ENCODE measurements at places on chromosomes 2 and 18.
A peak's percentile ranks its signal among the peaks of the same experiment; 100 is the strongest.

DNA sequence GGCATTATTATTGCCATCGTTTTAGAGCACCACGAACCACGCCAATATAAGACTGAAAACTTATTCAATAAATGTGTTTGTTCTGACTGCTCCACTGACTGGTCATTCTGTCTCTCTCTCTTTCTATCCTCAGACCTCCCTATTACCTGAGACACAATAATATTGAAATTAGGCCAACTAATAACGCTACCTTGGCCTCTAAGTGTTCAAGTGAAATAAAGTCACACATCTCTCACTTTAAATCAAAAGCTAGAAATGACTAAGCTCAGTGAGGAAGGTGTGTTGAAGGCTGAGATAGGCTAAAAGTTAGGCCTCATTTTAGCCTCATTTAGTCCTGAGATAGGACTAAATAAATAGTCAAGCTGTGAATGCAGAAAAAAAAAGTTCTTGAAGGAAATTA lies 38.8 kb downstream of the G6PC2 start:
- no peak for DNase-seq

GRCh38 chr2:226583715-226584114 lies 215.9 kb downstream of the IRS1 start:
- DNase-seq = peak; percentile 77

GRCh38 chr18:57150828-57151227 lies 3.9 kb downstream of the BOD1L2 start:
- DNase-seq = no peak

GRCh38 chr2:168731616-168732015 lies 70.8 kb upstream of the NOSTRIN start:
- DNase-seq = no peak

- DNase-seq = peak; percentile 30
Observed at GRCh38 chr2:52414561-52415295, 1352.9 kb upstream of the CHAC2 start.

DNA sequence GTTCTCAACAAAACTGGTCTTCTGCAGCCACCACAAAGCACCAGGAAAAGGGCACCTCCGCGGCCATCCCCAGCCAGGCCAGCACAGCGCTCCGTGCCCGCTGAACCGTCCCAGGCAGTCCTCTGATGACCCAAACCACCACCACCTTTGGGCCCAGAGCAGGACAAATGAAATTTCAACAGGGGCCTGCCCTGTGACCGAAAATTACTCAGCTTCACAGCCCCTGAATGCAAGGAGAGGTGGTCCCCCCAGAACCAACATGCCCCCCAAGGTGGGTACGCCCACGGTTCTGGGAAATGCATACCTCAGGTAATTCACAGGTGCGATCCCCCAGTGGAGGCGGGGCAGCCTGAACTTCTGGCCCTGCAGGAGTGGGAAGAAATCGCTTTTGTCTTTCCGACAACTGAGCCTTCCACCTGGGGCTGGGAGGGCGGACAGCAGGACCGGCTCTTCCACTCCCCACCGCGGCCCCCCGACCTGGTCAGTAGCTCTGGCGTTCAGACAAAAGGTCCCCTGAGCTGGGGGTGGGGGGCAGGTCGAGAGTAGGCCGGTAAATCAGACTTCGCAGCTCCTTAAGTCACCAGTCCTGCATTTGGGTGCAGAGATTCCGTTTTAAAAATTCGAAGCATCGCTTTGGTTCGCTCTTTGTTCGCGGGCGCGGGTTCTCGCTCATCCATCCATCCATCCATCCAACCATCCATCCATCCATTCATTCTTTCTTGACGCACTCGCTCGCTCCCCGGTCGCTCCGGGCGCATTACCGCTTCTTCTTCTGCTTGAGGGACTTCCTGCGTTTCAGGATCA lies 1.4 kb downstream of the ARL4C start:
- peak; percentile 33 for DNase-seq

DNA sequence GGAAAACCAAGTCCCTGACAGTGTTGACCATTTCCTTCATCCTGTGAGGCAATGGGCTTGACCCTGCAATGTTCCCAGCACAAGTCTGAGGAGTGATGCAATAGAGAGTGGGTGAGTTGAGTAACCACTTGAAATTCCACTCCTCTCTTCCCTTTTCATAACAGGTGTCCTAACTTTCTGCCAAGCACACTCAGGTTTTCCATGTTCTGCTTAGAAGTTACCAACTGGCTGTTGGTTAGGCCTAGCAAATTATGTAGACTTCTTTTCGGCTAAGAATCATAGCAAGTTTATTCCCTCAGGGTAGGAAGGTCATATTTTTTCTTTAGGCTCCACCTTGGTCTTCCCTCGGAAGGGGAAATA lies 11.5 kb downstream of the GNLY start:
- DNase-seq = peak; percentile 85

DNA sequence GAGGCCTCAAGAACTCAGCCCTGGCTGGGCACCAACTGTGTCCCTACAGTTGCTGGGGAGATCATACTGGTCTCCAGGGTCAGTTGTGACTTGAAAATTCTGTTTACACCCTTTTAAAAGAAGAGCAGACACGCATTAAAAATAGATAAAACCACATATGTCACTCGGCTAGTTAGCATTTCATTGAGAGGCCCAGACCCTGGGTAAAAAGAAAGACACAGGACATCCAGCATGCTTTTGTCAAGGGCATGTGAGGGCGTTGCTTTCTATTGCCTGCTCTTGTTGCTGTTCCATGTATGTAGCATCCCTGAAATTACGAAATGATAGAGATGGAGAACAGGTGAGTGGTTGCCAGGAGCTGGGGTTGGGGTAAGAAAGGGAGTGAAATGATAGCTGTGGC lies 94.3 kb downstream of the SEPTIN10 start:
- no peak for DNase-seq

- no peak for DNase-seq
Observed at GRCh38 chr2:188966728-188967440, 7.3 kb upstream of the COL3A1 start.

DNA sequence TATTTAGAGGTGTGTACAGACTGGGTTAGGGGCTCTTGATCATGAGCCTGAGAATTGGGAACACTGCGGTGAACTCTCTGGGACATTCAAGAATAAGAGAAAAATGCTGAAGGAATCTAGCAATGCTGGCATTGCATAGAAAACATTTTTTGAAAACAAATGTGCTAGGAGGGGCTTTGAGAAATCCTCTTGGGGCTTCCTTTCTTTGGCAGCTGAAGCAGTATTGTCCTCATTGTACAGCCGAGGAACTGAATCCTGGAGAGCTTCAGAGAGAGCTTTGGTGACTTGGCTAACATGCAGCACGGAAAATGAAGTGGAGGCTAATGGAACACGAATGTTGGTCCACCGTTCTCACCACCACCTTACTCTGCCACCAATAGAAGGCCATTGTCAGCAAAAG lies 107.3 kb upstream of the EFEMP1 start:
- no peak for DNase-seq

- DNase-seq = no peak
Observed at GRCh38 chr2:7084601-7085000, 167.4 kb downstream of the RNF144A start.

- DNase-seq = peak; percentile 49
Observed at GRCh38 chr2:85324639-85325465, 2.9 kb downstream of the TGOLN2 start.

DNA sequence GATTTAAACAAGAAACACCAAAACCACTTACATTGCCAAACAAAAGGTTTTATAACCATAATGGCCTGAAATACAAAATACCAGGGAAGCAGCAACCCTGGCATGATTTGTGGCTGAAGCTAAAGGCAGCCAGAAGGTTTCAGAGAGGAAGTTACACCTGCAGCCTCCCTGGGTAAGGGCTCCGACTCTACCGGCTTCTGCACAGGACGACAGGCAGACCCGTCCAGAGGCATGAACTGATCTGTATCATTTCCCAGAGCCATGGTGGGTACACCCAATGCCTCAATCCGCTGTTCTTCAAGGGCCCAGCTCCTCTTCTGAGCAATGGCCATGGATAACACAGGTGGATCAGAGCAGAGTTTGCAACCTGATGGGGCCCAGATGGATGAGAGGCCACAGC lies 71.6 kb downstream of the PXDN start:
- DNase-seq = no peak

- no peak for DNase-seq
Observed at GRCh38 chr2:128199141-128199540, 108.1 kb downstream of the UGGT1 start.

GRCh38 chr2:103789381-103790095 lies 1027.7 kb downstream of the TMEM182 start:
- no peak for DNase-seq

GRCh38 chr2:24225499-24226242 lies 50.8 kb downstream of the FAM228A start:
- DNase-seq = no peak

- DNase-seq = peak; percentile 33
Observed at GRCh38 chr2:40400336-40400953, 51.4 kb downstream of the SLC8A1 start.

- no peak for DNase-seq
Observed at GRCh38 chr2:42087857-42088195, 40.0 kb downstream of the PKDCC start.

GRCh38 chr2:38887902-38888554 lies 1.6 kb upstream of the ARHGEF33 start:
- DNase-seq = no peak

DNA sequence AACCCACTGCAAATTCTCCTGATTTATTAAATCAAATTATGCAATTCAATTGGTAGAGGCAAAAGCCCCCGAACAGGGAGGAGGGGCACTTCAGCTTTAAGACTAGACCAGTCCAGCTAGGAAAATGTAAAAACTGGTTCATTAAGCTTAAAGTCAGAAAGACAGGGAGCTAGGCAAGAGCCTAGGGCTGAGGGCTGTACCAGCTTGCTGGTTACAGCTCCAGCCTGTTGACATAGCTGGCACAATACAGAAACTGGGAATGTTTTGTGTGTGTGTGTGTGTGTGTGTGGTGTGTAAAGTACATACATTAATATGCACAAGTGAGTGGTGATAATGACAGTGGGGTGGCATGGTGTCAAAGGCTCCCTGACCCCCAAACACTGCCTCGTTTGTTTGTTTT lies 307.0 kb upstream of the CELF4 start:
- no peak for DNase-seq

DNA sequence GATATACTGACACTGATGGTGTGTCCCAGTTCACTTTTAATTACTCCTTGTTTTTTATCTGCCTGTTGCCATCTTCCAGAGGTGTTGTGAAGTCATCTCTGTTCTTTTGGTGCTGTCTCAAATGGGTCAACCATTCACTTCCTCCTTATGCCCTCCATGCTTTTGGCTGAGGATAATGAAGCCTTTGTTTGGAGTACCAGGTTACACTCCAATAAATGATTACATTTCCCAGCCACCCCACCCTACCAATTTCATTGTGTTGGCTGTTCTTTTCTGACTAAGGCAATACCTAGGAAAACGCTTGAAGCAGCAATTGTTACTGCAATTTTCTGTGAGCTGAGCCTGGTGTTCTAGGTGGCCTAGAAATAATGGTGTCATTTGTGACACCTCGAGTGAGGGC lies 29.8 kb upstream of the ACTG2 start:
- no peak for DNase-seq

DNA sequence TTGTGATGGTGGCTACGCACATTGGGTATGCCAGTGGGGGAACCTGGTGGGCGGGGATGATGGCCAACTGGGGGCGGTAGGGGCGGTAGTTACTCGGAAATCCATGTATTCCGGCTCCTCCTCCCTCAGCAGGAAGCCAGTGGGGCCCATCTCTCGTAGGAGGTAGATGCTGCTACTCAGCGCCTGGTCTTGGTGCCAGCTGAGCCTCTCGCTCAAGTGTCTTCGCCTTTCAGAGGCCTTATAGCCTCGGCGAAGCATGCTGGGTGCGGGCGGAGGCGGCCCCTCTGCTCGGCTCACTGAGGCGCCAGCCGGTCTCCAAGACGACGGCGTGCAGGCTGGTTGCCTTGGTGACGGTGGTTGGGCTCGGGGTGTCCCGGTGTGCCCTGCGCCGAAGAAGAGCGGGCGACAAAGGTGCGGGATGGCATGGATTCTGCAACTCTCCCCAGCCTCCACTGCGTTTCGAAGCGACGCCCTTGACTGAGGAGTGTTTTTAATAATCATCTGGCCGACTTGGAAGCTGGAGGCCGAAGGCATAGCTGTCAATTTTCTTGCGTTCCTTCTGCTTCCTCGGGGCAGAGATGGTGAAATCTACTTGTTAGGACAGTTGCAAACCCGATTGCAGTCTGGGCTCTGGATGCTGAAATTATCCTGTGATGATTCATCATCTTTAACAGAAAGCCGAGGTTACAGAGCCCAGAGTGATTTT lies at the start of gene ZSWIM2:
Gene ZSWIM2 (minus strand): TSS at position 298 of the 706 bp plus-strand sequence. CDS start 40 bp downstream, at position 258.
- peak; percentile 81 for DNase-seq

DNA sequence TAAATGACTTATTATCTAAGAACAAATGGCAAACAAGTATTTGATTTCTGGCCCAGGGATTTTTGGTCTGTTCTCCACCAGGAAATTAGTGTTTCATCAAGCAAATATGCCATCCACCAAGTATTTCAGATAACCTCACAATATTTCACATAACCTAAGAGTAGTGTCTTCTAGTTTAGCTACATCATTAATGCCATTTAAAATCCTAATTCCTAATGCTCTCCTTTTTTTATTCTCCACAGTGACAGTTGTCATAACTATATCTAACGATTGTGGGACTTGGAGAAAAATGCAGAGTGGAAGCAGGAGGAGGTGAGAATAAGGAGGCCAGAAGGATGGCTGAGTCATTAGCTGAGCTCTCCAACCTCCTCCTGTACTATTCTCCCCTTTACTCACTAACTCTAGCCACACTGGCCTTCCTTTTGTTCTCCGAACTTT lies 58.5 kb upstream of the CTLA4 start:
- DNase-seq = peak; percentile 43

DNA sequence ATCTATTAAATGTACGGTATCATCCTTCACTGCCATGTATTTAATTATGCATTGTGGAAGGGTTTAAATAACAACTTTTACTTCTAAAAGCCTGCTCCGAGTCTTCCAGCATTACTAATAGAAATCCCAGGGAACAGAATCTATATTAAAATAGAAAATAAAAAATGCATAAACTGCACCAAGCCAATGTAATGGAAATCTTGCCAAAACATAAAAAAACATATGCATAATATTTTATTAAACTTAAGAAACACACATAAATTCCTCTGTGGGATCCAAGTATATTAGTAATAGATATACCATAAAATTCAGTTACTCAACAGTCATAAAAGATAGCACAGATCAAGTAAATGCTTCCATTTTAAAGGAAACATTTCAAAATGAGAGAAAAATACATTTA lies 175.6 kb downstream of the TDRD15 start:
- no peak for DNase-seq

GRCh38 chr2:168526641-168527040 lies 70.6 kb downstream of the CERS6 start:
- no peak for DNase-seq

Measured in GM03348 (cell line).